Activated CD8-positive, alpha-beta memory T cell treated with anti-CD3 and anti-CD28 coated beads for 1 hour (primary cell): ENCODE measurements at places on chromosomes 5 and 9.

DNA sequence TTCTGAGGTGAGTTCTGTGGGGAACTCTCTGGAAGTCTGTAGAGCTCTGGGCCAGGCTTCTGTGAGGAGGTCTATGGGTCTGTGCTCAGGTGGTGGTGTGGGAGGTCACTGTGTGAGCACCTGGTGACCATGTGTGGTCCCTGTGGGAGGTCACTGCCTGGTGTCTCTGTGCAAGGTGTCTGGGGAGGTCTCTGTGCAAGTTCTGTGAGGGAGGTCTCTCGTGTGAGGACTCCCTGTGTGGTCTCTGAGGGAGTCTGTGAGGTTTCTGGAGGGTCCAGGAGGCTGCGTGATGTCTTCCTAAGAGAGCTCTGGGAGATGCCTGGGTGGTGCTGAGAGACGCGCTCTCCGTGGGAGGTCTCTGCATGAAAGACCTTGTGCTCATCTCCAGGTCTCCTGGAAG lies 6.0 kb upstream of the SPATA31E1 start:
- DNase-seq, result no peak

DNA sequence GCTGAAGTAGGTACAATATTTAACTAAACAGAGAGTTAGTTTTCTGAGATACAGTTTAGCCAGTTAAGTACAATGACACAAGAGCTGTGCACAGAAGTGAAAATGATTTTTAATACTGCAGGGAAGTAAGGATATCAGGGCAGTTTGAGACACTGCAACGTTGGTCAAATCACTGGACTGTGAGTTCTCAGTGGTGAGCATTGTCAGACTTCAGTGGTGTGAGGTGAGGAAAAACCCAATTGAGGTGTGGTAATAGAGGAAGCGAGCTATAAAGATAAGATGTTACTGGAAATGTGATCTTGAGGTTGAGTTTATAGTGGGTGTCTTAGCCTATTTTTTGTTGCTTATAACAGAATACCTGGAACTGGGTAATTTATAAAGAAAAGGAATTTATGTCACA lies 12.8 kb upstream of the FBXL7 start:
- DNase-seq, result no peak

DNA sequence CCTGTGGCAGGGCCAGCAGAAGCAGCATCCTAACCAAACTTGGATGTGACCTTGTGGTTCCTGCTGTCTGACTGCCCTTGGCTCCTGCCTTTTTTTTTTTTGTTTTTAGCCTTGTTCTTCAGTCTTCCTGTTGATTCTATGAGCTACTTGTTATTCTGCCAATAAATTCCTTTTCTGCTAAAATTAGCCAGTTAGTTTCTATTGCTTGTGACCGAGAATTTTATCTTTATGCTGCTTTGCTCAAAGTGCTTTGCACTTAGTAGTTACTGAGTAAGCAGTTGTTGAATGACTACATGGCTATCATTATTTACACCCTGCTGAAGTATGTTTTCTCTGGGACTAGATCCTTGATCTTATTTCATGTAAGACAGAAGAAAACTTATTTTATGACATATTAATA lies 20.8 kb upstream of the ATG10 start:
- DNase-seq, result no peak

GRCh38 chr5:156686380-156686779 lies 163.7 kb upstream of the PPP1R2B start:
- DNase-seq, result no peak

- peak; percentile 18 for DNase-seq
Measured at GRCh38 chr5:140725799-140726471, 25.7 kb downstream of the ZMAT2 start.

- DNase-seq, result no peak
Measured at GRCh38 chr5:95959051-95959887, 2.4 kb downstream of the ELL2 start.

GRCh38 chr9:88664773-88665172 lies 129.8 kb downstream of the NXNL2 start:
- no peak for DNase-seq

- DNase-seq, result no peak
Measured at GRCh38 chr5:133942614-133943474, 25.6 kb downstream of the C5orf15 start.

DNA sequence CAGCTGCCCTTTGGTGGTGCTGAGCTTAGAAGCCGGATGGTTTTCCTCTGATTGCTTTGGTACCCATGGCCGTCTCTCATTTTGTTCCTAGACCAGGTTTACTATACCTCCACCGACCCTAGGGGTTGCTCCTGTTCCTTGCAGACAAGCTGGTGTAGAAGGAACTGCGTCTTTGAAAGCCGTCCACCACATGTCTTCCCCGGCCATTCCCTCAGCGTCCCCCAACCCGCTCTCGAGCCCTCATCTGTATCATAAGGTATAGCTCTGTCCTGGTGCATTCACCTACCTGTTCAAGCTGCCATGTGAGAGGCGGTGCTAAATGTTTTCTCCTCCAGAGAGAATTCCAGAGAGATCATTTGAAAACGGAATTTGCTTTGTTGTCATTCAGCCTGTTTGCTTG lies 39.5 kb downstream of the TENT4A start:
- DNase-seq, result no peak

DNA sequence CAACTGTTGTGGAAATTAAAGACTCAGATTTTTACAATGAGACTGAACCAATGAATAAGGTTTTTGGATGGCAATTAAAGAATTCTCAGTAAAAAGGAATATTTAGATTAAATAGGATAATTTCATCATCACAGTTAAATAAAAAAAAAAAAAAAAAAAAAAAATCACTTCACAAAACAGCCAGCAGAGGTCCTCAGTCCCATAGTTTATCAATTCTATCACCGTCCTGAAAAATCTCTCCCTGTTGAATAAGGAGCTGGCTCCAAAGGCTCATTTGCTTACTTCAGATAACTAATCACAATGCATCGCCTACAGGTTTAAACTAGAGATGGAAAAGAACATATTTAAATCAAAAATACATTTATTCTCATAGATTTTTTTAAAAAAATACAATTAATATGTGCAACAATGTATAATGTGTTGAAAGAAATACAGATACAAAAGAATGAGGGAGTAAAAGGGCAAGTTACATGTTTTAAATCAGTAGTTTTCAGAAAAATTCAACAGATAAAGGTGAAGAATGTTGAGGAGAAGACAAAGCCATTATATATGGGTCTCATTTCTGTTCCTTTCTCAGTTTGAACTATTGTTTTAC lies 175.8 kb upstream of the CHD1 start:
- DNase-seq, result no peak

DNA sequence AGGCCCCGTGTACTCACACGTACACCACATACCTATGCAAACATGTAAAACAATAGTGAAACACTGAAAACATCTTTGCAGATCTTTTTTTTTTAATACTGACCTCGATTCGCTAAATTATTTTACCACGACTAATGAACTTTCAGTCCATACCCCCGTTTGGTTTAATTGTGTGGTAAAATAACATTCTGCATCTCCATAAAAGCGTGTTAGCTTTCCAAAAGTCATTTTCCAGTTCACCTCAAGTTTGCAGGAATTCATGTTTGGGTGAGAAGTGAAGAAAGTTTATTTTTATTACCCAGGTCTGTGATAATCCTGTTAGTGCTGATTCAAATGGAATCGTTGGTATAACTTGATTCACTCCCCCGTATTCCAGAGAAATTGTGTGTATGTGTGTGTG lies 652 bp downstream of the ARSK start:
- no peak for DNase-seq

DNA sequence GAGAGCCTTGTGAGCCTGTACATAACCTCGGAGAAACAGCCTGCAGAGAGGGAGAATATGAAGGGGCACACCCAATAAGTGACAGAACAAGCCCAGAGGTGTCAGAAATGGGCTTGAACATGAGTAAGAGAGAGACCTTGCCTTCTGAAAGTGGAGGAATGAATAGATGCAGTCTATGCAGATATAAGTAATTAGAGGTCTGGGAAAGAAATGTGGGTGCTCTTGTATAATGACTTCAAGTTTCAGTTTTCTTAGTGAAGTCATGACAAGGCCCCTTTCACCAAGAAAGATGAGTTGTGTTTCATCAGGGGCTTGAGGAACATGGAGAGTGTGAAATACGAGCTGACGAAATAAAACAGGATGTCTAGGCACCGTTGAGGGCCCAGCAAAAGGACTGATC lies 15.1 kb downstream of the GRAMD2B start:
- no peak for DNase-seq

GRCh38 chr5:67817652-67818051 lies 397.9 kb upstream of the PIK3R1 start:
- DNase-seq, result no peak

- no peak for DNase-seq
Measured at GRCh38 chr5:19978476-19978875, 9.5 kb downstream of the CDH18 start.

- DNase-seq, result no peak
Measured at GRCh38 chr5:7754490-7754889, 96.4 kb downstream of the CFAP90 start.

DNA sequence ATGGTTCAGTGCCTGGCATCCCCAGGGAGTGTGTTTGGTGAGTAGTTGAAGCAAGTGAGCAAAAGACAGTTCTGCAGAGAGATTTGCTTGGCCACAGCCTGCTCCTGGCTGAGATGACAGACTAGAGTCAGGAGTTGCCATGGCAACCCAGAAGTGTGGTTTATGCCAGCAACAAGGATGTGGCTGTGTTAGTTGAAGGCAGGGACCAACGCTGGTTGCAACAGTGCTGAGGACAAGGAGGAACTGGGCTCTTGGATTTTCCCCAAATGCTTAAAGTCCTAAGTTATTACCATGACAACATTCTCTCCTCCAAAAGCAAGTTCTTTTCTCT lies 2.7 kb downstream of the NXNL2 start:
- DNase-seq, result no peak

DNA sequence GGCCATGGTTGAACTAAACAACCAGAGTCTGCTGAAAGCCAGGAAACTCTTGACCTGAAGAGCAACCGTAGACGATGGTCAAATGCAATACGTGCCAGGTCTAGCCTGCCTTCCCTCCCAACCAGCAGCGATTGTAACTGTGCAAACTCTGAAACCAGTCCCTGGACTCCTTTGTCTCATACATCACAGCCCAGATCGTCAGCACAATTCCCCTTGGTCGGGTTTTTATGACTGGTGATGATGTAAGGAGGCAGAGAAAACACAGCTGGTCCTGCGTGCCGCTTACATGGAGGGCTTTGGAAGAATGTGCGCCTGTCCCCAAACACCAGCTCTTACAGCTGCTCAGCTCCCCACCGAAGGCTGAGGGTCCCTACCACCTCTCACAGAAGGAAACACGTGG lies 24.6 kb downstream of the SMIM23 start:
- DNase-seq, result no peak

DNA sequence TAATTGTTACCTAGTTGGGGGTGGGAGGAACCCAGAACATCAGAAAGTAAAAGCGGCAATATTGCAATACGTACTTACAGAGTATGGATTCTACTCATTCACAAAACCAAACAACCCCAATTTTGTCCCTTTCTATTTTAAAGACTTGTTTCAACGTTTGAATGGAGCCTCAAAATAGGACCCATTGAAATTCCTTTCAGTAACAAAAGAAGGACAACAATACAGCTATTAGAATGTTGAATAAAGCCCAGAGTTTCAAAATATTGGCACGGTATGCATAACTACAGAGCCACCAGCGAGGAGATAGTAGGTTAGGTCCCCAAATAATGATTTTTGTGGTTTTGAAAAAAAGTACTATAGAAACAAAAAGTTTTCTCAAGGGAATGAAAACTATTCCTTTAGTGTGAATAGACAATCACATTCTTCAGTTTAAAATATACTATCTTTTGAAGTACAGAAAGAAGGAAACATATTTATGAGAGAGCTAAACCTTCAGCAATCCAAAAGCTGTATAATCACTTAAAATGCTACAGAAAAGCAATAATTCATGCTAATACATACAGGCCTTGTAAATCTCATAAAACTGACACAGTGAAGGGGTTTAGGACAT lies 235.5 kb downstream of the RFX3 start:
- no peak for DNase-seq
